MCF 10A (cell line): ENCODE measurements at places on chromosomes 7 and 10. TPM values are rescaled to one million over a fixed set of nuclear protein-coding genes. Genes with fewer than 3 reads are reported as not detected.

Gene ZNF503
- 7.3 and 8.1 TPM in 2 replicates for total RNA-seq

GRCh38 chr7:88664630-88665233 is 94.8 kb upstream of the ZNF804B start:
- H3K36me3 ChIP-seq: no peaks in the 10 kb centered on the region
- no peak overlapping the region for H3K4me3 ChIP-seq
- H3K27me3 ChIP-seq: peaks cover 17% of the 10 kb centered on the region
- no peaks in the 10 kb centered on the region for H3K4me1 ChIP-seq
- no peak for DNase-seq
- H3K27ac ChIP-seq: no peak overlapping the region

DNA sequence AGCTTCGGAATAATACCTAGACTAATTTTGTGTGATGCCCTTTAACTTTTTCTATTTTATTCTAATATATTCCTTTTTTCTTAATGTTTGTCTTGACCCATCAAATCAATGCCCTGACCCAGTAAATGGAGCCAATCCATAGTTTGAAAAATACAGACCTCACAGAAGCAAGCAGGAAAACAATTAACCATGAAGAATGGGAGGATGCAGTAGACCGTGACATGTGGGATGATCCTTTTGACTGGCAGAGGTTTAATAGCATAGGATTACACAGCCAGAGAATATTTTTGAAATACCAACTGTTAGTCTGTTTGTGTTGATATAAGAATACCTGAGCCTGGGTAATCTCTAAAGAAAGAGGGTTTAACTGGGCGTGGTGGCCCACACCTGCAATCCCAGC is 142.6 kb upstream of the NEBL start:
- peaks cover 7% of the 10 kb centered on the region for H3K4me1 ChIP-seq
- H3K27me3 ChIP-seq: no peaks in the 10 kb centered on the region
- no peaks in the 10 kb centered on the region for H3K36me3 ChIP-seq
- DNase-seq: no peak

DNA sequence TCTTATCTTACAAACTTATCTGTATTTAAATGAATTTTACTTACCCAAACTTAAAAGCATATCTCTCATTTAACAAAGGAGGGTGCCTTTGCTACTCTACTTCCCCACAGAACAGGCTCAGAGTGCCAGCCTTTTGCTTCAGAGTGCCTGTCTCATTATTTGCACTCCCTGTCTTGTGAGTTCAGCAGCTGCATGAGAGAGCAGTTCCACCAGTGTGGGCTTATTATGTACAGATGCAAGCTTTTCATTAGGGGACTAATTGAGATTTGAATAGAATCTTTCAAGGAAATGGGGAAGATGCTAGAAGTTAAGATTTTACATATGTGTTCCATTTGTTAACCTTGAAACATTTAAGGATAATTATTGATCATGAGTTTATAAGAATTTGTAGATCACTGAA is 310.2 kb upstream of the LRRN3 start:
- H3K27me3 ChIP-seq: no peaks in the 10 kb centered on the region
- no peaks in the 10 kb centered on the region for H3K36me3 ChIP-seq
- no peak overlapping the region for H3K4me3 ChIP-seq
- H3K4me1 ChIP-seq: no peaks in the 10 kb centered on the region

GRCh38 chr7:112521942-112522341 is 41.2 kb downstream of the LSMEM1 start:
- no peaks in the 10 kb centered on the region for H3K4me1 ChIP-seq
- H3K36me3 ChIP-seq: no peaks in the 10 kb centered on the region
- no peak overlapping the region for H3K4me3 ChIP-seq
- no peak for DNase-seq
- peaks cover 36% of the 10 kb centered on the region for H3K27me3 ChIP-seq
- no peak overlapping the region for H3K27ac ChIP-seq

DNA sequence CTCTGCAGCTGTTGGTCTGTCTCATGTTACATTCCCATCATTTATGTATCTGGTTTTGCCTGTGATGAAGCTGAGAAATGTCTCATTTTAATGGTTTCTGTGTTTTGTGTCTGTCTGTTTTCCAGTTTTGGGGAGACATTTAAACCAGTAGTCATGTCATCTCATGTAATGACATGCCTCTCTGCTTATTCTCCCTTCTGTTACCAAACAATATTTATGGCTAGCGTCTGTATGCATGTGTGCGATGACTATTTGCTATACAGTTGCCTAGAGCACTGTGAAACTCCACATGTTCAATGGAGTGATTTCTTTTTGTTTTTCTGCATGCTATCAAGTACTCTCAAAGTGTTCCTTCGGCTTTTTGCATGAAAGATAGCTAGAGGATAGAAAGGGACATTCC is 132.0 kb downstream of the ST7 start:
- peaks cover 8% of the 10 kb centered on the region for H3K4me1 ChIP-seq
- H3K27me3 ChIP-seq: no peaks in the 10 kb centered on the region
- H3K27ac ChIP-seq: no peak overlapping the region
- no peak for DNase-seq
- no peak overlapping the region for H3K4me3 ChIP-seq

Gene NAT16
- total RNA-seq: not detected in 2 replicates

Gene ZNF365
- total RNA-seq: 1.3 and 2.9 TPM in 2 replicates

DNA sequence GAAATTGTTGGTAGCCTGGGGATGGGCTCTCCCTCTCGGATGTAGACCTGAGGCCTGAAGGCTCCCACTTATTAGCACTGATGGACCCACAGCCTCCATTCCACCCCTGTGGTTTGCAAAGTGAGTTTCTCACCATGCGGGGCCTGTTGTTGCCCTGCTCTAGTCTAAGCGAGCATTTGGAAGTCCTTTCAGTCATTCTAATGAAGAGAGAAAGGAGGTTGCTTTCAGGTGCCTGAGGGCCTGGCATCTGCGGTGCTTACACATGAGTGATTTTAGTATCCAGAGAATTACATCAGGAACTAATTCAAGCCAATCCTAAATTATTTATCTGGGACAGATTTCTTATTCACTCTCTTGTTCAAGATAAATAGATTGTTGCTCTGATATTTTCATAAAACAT is 61.6 kb downstream of the NAMPT start:
- H3K4me3 ChIP-seq: no peak overlapping the region
- no peak overlapping the region for H3K27ac ChIP-seq

GRCh38 chr7:75880242-75880641 is 1.4 kb downstream of the RHBDD2 start:
- peaks cover 43% of the 10 kb centered on the region for H3K36me3 ChIP-seq
- peaks cover 7% of the 10 kb centered on the region for H3K4me1 ChIP-seq
- no peak overlapping the region for H3K27ac ChIP-seq
- H3K4me3 ChIP-seq: peak overlapping the region; percentile 85
- no peak for DNase-seq
- no peaks in the 10 kb centered on the region for H3K27me3 ChIP-seq

DNA sequence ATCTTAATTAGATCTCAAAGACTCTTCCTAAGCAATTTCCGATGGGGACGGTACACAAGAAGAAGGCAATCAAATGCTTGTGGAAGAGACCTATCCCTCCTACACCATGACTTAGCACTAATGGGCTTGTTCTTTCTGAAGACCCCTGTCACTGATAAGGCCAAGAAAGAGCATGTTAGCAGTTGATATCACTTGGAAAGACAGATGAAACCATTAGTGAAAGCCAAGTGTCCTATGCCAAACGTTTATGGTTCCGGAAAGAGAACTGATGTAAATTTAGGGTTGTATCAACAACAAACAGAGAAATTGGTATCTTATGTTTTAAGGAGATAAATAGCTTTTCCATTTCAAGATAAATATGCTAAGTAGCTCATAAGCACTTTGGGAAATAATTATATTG is 6.5 kb downstream of the UROS start:
- H3K27me3 ChIP-seq: no peaks in the 10 kb centered on the region
- H3K4me3 ChIP-seq: no peak overlapping the region
- peaks cover 6% of the 10 kb centered on the region for H3K4me1 ChIP-seq
- no peak for DNase-seq
- H3K36me3 ChIP-seq: peaks cover 37% of the 10 kb centered on the region

Gene ATRNL1
- total RNA-seq: not detected in 2 replicates

DNA sequence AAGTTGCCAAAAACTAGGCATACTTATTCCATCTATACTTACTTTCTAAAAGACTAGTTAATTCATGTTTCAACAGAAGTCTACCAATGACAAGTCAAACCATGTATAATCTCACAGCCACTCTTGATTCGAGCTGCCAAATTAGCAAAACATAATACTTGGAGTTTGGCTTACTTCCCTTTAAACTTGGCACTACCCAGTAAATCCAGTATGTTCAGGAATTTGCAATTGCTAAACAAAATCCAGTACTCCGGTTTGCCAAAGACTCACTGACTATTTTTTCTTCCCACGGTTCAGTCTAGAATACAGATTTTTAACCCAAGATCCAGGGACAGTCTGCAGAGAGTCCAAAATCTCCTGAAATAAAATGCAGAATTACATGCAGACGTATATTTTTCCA is 4.6 kb downstream of the OAT start:
- DNase-seq: peak; percentile 45
- no peaks in the 10 kb centered on the region for H3K27me3 ChIP-seq
- peaks cover 35% of the 10 kb centered on the region for H3K4me1 ChIP-seq
- H3K27ac ChIP-seq: no peak overlapping the region
- H3K4me3 ChIP-seq: peak overlapping the region; percentile 26
- H3K36me3 ChIP-seq: peaks cover 42% of the 10 kb centered on the region

DNA sequence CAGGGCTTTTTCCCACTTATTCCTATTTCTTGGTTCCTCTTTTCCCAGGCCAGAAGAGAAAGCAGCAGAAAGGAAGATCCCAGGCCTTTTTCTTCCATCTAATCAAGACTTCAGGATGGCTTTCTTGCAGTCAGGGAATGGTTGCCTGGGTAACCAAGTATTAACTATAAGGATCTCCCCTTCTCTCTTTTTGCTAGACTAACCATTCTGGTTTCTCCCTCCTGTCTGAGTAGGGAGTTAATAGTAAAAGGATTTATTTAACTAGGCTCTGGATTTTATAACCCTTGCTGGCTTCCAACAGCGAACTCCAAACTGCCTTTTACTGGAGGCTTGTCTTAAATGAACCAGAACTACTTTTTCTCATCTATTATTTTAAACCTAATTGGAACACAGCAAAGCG is 90.4 kb downstream of the GRM8 start:
- no peaks in the 10 kb centered on the region for H3K4me1 ChIP-seq
- H3K36me3 ChIP-seq: no peaks in the 10 kb centered on the region
- H3K27ac ChIP-seq: no peak overlapping the region
- H3K27me3 ChIP-seq: peaks cover 29% of the 10 kb centered on the region

DNA sequence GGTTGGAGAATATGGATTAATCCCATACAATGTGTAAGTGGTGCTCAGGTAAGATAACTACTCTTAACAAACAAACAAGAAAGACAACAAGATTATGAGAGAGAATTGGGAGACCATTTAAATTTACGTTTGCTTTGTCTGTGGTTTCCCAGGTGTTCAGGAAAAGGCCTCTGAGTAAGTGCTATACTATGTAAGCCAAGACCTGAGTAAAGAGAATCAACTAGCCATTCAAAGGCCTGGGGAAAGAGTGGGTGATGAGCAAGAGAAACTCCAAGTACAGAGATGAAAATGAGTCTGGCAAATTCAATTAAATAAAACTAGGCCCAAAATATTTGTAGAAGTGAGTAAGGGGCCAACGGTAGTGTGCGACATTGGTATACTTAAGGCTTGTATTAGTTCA is 9.9 kb downstream of the CSTF2T start:
- no peak for DNase-seq
- H3K27ac ChIP-seq: no peak overlapping the region

DNA sequence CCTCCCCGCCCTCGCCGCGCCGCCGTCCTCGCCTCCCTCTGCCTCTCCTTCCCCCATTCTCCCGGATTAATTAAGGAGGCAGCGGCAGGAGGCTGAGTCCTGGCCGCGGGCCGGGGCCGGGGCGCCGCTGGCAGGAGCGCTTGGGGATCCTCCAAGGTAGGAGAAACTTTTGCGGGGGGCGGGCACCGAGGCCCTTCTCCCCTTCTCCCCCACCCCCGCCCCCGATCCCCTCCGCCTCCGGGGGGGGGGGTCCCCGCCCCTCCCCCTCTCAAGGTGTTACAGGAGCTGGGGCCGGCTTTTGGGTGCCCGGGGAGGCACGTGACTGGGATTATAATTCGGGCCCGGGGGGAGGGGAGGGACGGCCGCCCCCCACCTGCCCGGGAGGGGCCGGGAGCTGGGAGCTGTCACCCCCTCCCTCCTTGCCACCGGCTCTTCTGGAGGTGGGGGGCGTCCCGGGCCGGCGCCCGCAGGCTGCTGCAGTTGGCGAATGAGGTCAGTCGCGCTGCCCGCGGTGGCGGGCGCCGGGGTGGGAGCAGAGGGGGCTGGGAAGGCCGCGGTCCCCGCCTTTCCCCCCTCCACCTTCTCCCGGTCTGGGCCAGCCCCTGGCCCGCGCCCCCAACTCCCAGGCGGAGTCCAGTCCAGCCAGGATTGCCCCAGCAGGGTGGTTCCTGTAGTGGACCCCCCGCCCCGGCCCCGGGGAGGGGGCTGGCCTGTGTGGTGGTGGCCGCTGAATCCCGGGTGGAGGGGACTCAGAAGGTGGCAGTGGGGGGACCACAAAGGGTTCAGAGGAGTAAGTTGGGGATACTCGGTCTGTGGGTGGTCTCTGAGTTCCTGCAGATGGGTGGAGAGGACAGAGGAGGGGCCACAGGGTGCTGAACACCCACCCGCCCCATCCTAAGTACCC is 567 bp downstream of the GTF2IRD1 start:
- peak overlapping the region; percentile 71 for H3K4me3 ChIP-seq
- H3K36me3 ChIP-seq: peaks cover 9% of the 10 kb centered on the region
- H3K4me1 ChIP-seq: peaks cover 29% of the 10 kb centered on the region
- H3K27me3 ChIP-seq: no peaks in the 10 kb centered on the region

GRCh38 chr7:81676105-81676811 is 93.6 kb downstream of the HGF start:
- DNase-seq: no peak
- H3K4me3 ChIP-seq: no peak overlapping the region
- peak overlapping the region; percentile 42 for H3K27ac ChIP-seq
- H3K27me3 ChIP-seq: no peaks in the 10 kb centered on the region
- H3K36me3 ChIP-seq: no peaks in the 10 kb centered on the region

Gene CLCN1
- not detected in 2 replicates for total RNA-seq

DNA sequence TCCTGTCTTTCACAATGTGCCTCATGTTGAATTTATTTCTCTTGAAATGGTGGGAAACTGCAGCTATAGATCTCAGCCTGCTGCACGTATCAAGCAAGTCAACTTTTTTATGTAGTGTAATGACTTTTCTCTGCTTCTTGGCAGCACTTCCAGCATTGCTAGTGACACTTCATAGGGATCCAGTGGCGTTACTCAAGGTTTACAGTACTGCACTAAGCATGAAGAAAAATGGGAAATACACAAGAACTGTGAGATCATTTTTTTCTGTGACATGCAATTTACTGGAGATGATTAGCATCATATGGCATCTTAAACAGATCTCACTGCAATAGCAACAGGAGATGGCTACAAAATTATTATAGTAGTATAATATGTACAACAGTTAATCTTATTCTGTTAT is 90.9 kb downstream of the POLR1F start:
- no peaks in the 10 kb centered on the region for H3K27me3 ChIP-seq
- no peaks in the 10 kb centered on the region for H3K36me3 ChIP-seq
- peak overlapping the region; percentile 94 for H3K27ac ChIP-seq
- H3K4me1 ChIP-seq: peaks cover 33% of the 10 kb centered on the region
- peak; percentile 47 for DNase-seq

DNA sequence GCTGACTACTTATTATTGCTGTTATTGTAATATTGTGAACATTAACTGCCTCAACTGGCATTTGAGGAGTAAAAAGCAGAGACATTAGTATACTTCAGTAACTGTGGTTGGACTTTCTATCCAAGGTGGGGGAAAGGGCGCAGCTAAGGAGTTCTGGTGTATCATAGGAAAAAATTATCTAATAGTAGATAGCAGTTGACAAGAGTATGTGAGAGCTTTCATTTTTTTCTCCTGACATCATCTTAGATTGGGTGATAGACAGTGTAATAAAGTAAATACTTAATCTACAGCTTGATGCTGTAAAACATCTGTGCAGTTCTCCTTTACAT is 68.9 kb downstream of the PHTF2 start:
- peaks cover 11% of the 10 kb centered on the region for H3K4me1 ChIP-seq
- no peak overlapping the region for H3K27ac ChIP-seq
- no peaks in the 10 kb centered on the region for H3K27me3 ChIP-seq
- H3K36me3 ChIP-seq: no peaks in the 10 kb centered on the region
- no peak overlapping the region for H3K4me3 ChIP-seq
